CD4-positive, alpha-beta T cell treated with Interferon gamma for 1 hour (primary cell): ENCODE measurements at places on chromosomes 12 and 14.

DNA sequence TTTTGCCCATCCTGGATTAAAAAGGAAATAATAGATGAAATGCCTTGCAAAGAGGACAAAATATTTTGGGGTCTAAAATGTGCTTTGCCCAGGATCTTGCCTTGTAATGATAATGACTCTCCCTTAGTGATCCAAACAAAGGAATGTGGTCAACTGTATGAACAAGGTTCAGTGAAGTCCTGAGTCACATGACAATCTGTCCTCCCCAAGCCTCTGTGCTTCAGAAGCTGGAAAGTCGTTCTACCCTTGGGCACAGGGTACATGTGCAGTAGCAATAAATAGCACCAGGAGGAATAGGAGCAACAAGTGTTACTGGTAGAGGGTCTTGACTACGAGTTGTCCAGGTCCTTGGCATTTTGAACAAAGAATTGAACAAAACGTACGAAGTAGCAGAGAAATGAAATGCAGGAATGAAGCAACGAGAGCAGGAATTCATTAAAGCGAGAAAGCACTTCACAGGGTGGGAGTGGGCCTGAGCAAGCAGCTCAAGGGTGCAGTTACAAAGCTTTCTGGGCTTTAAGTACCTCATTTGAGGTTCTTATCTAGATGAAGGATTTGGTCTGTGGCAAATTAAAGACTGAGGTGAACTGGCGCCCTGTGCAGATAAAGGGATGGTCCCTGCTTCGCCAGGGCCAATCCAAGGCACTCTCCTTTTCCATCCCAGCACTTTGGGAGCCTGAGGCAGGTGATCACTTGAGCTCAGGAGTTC is 65.8 kb downstream of the RESF1 start:
- DNase-seq: no peak

GRCh38 chr12:115362339-115362976 is 678.5 kb upstream of the TBX3 start:
- no peak for DNase-seq

DNA sequence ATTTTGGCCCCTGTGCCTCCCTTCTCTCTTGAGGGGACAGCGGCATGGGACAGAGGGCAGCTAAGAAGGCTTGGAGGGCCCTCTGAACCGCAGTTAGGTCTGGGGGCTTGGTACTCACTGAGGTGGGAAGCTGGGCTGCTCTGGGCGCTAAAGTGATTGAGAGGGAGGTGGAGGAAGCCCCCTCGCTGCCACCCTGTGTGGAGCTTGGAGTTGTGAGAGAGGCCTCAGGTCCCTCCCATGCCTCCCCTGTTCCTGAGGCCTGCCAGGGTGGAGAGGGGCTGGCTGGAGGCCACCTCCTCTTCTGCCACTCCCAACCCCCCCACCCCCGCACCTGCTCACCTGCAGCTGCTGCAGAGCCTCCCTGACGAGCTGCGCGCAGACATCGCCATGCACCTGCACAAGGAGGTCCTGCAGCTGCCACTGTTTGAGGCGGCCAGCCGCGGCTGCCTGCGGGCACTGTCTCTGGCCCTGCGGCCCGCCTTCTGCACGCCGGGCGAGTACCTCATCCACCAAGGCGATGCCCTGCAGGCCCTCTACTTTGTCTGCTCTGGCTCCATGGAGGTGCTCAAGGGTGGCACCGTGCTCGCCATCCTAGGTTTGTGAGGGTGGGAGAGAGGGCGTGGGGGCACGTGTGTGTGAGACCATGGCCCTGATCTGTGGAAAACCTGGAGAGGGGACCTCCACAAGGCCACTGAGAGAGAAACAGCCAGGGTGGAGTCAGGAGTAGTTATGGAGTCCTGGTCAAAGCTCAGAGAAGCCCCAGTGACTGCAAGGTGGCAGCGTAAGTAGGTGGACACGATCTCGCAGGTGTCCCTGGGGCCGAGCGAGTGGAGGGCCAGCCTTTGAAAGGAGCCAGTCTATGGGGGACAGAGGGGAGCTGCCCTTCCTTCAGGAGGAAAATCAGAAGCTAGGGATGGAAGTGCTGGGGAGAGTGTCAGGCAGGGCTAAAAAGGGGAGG is 11.2 kb downstream of the KCNH3 start:
- DNase-seq: no peak

DNA sequence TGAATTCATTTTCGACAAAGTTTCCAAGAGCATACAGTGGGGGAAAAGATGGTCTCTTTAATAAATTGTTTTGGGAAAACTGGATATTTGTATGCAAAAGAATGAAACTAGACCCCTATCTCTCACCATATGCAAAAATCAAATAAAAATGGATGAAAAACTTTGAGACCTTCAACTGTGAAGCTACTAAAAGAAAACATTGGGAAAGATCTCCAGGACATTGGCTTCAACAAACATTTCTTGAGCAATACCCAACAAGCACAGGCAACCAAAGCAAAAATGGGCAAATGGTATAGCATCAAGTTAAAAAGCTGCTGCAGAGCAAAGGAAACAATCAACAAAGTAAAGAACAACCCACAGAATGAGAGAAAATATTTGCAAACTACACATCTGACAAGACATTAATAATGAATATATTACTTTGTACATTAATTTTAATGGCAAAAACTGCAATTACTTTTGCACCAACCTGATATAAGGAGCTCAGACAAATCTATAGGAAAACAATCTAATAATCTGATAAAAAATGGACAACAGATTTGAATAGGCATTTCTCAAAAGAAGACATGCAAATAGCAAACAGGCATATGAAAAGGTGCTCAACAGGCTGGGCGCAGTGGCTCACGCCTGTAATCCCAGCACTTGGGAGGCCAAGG is 50.7 kb downstream of the NUBPL start:
- DNase-seq: no peak

DNA sequence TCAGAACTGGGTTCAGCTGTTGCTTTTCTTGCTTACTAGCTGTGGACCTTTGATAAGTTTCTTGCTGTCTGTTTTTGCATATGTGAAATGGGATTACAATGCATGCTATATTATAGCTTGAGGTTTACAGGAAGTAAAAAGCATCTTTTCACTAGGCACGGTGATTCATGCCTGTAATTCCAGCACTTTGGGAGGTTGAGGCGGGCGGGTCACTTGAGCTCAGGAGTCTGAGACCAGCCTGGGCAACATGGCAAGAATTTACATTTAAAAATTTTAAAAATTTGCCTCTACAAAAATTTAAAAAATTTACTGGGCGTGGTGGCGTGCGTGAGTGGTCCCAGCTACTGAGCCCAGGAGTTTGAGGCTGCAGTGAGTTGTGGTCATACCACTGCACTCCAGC is 42.0 kb downstream of the CALM1 start:
- no peak for DNase-seq

DNA sequence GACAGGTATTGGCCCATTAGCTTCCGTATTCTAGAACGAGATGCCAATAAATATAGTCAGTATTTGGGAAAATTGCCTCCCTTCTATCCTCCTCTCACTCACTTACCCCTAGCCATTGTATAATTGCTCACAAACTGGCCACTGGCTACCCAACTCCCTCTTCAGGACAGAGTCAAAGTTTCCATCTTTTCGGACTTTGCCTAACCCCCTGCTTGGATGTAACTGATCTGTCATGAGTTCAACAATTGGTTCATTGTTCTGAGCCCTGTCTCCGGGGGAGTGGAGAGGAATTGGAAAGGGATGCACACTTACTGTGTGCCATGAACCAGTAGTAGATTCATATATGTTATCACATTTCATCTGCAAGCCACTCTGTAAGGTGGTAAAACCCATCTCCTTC is 12.2 kb downstream of the MYRFL start:
- no peak for DNase-seq

- no peak for DNase-seq
These were observed 13.9 kb upstream of the CACNA2D4 start for GRCh38 chr12:1932264-1932777.

DNA sequence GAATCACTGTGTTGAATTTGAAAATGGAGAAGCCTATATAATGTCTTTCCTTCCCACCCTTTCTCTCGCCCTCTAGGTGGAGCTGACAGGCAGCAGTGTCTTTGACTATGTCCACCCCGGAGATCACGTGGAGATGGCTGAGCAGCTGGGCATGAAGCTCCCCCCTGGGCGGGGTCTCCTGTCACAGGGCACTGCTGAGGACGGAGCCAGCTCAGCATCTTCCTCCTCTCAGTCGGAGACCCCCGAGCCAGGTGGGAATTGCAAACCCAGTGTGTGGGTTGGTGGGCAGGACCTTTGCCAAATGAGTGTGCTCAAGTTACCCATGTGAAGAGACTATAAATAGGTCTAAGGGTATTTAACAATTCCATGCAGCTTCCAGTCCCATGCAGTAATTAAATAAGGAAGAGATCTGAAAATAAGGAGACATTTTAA is 274.7 kb downstream of the EGLN3 start:
- no peak for DNase-seq

GRCh38 chr14:50657753-50658152 is 10.4 kb downstream of the SAV1 start:
- DNase-seq: no peak

DNA sequence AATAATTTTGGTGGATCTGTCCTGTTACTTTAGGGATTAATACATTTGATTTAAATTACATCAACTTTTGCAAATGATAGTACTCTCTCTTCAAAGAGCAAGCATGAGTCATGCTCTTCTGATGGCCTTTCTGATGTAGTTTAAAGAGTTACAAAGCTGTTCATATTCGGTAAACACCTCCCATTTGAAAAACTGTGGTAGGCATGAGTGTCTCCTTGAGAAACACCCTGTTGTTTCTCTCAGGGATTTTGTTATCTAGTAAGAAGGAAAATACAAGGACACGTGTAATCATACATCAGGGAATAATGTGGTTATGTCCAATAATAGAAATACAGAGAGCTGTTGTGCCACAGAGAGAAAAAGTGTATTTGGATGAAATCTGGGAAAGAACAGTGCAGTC is 53.3 kb upstream of the E2F7 start:
- no peak for DNase-seq

DNA sequence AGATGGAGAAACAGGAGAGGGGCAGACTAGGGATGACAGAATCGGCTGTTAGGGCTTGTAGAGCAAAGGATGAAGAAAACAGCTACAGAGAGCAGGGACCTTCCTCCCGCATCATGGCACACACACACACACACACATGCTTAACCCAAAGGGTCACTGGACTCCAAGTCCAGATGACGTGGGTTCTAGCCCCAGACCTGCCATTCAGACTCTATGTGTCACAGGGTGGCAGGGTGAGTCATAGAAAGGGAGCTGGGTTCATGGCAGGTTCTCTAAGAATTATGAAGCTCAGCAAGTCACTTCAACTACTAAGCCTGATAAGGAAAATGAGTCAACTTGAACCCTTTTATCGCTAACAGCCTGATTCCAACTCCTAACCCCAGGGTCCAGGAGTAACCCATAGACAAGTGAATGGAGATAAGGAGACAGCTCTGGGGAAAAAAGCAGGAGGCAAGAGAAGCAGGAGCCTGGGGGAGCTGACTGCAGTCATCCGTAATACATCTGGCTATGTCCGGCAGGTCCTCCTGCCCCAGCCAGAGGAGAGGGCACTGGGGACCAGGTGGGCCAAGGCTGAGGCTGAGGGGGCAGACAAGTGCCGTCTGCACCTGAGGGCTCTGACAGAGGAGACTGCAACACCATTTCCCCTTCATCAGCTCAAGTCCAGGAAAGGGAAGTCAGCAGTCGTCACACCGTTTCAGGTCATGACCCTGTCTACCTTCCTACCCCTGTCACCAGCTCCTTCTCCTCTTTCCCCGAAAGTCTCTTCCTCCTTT is 3.6 kb upstream of the TNFRSF1A start:
- DNase-seq: peak; percentile 79

DNA sequence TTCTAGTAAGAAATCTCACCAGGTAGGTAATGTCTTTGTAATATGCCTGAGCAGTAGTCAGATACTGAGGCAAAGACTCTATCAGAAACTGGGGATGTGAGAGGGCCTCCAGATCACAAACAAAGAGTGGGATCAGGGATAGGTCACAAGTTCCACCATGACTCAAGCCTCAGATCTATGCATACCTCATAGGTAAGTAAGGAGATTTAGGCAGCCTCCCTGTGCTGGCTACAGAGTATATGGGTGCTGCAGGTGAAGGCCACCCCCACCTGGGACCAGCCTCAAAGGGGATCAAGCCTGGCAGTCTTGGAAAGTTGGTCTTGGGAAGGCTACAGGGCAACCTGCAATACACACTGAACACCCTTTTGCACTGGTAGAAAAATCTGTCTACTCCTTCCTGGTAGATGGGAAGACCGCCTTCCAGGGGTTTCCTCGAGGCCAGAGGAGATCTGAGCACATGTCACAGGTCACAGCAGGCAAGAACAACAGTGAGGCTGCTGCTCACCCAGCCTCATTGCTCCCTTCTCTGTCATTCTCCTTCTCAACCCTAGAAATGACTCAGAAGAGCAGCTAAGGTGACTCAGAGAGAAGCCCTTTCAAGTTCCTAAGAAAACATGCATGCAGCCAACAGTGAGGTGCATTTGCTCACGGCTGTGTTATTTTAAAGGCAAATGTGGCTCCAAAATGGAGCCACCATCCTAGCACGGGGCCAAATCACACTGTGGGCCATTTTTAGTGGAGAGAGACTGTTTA is 143.4 kb upstream of the CDKN3 start:
- no peak for DNase-seq

- DNase-seq: no peak
These were observed 78.5 kb upstream of the FZD10 start for GRCh38 chr12:130083734-130084133.

- DNase-seq: no peak
These were observed 3.2 kb upstream of the HDAC7 start for GRCh38 chr12:47822863-47823262.

- DNase-seq: no peak
These were observed 79.4 kb downstream of the SETD3 start for GRCh38 chr14:99401211-99401610.

DNA sequence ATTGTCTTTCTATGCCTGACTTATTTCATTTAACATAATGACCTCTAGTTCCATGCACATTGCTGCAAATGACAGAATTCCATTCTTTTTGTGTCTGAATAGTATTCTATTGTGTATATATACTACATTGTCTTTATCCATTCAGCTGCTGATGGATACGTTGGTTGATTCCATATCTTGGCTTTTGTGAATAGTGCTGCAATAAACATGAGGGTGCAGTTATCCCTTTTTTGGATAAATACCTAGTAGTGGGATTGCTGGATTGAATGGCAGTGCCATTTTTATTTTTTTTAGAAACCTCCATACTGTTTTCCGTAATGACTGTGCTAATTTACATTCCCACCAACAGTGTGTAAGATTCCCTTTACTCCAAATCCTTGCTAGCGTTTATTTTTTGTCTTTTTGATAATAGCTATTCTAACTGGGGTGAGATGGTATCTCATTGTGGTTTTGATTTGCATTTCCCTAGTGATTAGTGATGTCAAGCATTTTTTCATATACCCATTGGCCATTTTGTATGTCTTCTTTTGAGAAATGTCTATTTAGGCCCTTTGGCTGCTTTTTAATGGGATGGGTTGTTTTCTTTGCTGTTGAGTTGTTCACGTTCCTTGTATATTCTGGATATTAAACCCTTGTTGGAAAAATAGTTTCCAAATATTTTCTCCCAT is 2.3 kb downstream of the OAS2 start:
- no peak for DNase-seq

- peak; percentile 26 for DNase-seq
These were observed 40.5 kb downstream of the SLC2A14 start for GRCh38 chr12:7832059-7832696.

- DNase-seq: no peak
These were observed 676 bp downstream of the MRPL42 start for GRCh38 chr12:93468008-93468371.
